ENCODE measurements at places on chromosomes 13 and 19. TPM values are rescaled to one million over a fixed set of nuclear protein-coding genes. Genes with fewer than 3 reads are reported as not detected.
A peak's percentile ranks its signal among the peaks of the same experiment; 100 is the strongest.

The PGLYRP2 gene
- total RNA-seq = not detected

The WDR88 gene
- total RNA-seq = not detected

The SHANK1 gene
- total RNA-seq = not detected

DNA sequence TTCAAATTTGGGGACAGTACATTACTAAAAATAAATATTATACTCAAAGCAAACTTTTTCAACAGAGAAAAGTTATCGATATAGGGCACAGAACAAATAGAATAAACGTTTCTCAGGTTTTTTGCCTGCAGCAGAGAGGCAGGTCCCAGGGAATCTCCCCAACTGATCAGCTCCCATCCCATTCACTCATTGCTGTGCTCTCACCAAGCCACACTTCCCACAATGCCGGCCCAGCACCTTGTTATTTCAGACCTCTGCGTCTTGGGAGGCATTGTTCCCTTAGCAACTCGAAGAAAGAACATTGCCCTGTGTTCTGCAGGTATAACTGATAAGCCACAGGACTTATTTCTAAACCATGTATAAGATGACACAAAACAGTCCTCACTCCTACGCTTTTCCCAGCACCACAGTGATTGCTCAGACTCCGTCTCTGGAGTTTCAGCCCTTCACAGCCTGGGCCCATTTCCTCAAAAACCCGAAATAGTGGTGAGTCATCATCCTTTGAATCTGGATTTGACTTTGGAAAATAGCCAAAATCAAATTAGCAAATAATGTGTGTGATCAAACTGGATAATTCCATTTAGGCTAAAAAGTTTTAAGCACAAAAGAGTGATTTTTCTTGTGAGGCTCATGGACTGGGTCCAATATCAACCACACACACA, 100.4 kb downstream of the DCLK1 start:
- no peak overlapping the region for H3K4me3 ChIP-seq
- no peak for DNase-seq
- no peaks in the 10 kb centered on the region for H3K36me3 ChIP-seq
- no peak overlapping the region for H3K27ac ChIP-seq

DNA sequence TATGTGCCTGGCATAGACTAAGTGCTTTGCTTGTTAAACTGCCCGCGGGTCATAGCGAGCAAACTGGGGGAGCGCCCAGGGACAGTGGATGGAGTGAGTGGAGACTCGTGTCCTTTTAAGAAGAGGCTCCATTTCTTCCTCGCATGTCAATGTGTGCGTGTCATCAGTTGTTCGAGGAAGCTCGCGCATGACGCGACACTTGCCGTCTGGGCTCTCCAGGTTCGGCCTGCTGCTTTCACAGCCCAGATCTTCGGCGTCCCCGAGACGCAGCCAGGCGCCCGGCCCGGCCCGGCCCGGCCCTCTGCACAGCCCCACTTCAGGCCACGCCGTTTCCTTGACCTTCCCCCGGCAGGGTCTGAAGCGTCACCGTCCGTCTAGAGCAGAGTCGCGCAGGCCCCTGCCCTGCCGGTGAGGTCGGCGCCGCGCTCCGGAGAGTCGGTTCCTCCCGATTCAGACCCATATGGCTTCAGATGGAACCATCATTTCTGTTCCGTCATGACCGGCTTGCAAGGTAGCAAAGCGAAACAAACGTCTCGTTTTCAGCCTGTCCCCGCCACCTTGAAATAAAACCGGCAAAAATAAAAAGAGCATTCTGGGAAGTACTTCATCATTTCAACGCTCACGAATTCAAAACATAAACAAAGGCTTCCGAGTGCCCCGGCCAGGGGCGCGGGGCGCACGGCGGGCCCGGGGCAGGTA, 599 bp upstream of the ARHGEF7 start:
- peak overlapping the region; percentile 93 for H3K4me3 ChIP-seq
- peaks cover 13% of the 10 kb centered on the region for H3K4me1 ChIP-seq
- H3K27ac ChIP-seq = peak overlapping the region; percentile 21
- no peak for DNase-seq

DNA sequence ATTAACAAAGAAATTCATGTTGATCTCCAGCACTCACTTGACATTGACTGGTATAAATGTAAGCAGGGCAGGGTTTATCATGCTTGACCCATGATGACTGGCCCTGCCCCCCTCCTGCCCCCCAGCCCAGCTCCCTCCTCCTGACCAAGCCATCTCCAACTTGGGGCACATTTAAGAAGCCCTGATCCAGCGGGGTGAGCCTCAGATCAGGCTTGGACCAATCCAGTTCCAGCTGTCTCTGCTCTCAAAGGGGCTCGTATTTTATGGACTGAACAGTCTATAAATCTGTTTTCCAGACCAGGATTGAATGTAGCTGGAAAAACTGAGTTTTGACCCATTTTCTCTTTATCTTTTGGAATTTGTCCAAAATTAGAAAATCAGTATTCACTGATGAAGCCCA, 100.0 kb downstream of the COL4A1 start:
- no peak overlapping the region for H3K27ac ChIP-seq
- no peak overlapping the region for H3K4me3 ChIP-seq
- H3K4me1 ChIP-seq = peaks cover 2% of the 10 kb centered on the region
- H3K36me3 ChIP-seq = no peaks in the 10 kb centered on the region
- peaks cover 21% of the 10 kb centered on the region for H3K27me3 ChIP-seq

GRCh38 chr19:42193706-42194105, 23.8 kb downstream of the DEDD2 start:
- H3K4me3 ChIP-seq = no peak overlapping the region
- H3K4me1 ChIP-seq = peaks cover 44% of the 10 kb centered on the region
- H3K27ac ChIP-seq = no peak overlapping the region
- no peaks in the 10 kb centered on the region for H3K27me3 ChIP-seq
- H3K36me3 ChIP-seq = peaks cover 4% of the 10 kb centered on the region
- DNase-seq = no peak

DNA sequence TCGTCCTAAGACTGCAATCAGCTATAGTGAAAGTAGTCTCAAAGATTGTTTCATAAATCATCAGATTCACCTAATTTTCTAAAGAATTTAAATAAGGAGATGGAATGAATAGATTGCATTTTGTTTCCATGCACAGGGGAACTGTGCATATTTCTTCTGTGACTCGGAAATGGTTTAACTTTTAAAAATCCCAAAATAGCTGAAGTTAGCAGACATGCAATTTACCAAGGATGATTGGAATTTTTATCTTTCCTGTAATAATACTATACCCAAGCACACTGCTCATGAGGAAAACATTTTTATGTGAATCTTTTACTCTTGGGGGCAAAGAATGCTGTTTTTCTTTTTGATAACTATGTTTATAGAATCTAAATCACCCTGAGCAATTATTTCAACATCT, 15.0 kb upstream of the LMO7 start:
- no peaks in the 10 kb centered on the region for H3K27me3 ChIP-seq
- no peak overlapping the region for H3K27ac ChIP-seq
- H3K4me3 ChIP-seq = no peak overlapping the region
- no peak for DNase-seq
- H3K4me1 ChIP-seq = no peaks in the 10 kb centered on the region

- H3K27ac ChIP-seq = no peak overlapping the region
- peaks cover 4% of the 10 kb centered on the region for H3K4me1 ChIP-seq
- no peak for DNase-seq
- no peak overlapping the region for H3K4me3 ChIP-seq
These were observed 47.7 kb downstream of the FNDC3A start for GRCh38 chr13:49023431-49023830.

GRCh38 chr13:23703246-23703860, 133.1 kb downstream of the TNFRSF19 start:
- no peak for DNase-seq
- H3K4me3 ChIP-seq = no peak overlapping the region
- H3K27me3 ChIP-seq = peaks cover 15% of the 10 kb centered on the region
- H3K27ac ChIP-seq = no peak overlapping the region
- no peaks in the 10 kb centered on the region for H3K36me3 ChIP-seq

DNA sequence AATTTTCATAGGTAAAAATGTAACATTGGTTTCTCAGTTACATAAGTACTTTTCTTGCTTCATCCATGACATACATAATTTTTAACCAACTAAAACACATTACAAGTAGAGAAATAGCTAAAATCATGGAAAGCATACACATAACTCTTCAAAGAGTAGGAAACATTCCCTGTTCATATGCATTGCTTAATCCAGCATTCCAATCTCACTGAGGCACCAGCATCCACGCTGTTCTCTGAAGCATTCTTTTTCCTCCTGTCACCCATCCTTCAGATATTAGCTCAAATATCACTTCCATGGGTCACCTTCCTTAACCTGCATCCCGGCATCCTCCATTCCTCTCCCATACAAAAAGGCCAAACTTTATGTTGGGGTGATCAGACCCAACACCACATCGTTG, 79.1 kb downstream of the ZNF254 start:
- H3K4me3 ChIP-seq = no peak overlapping the region
- no peak for DNase-seq
- H3K27me3 ChIP-seq = no peaks in the 10 kb centered on the region

DNA sequence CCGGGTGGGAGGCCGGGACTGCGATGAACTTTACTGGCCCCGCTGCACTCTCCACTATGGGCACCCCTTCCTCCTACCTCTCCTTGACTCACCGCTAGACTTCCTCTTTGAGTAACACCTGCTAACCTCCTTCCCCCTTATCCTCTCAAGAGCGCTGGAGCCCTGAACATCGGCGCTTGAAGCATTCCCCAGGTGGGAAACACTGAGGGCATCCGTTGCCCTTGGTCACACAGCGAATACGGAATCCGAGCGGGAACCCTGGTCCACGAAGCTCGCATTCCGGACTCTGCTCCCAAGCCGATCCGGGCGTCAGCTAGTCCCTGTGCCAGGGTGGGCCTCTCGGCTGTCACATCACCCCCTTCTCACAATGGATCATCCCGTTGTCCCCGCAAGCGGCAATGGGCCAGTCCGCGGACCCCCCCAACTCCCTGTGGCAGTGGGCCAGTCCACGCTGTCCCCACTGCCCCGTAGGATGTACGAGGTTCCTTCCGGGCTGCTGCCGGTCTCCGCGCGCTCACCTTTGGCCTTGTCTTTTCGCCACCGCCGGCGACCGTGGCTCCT, 4.2 kb downstream of the LIPE start:
- peaks cover 38% of the 10 kb centered on the region for H3K4me1 ChIP-seq
- H3K4me3 ChIP-seq = peak overlapping the region; percentile 98
- peak; percentile 39 for DNase-seq
- H3K27me3 ChIP-seq = no peaks in the 10 kb centered on the region
- H3K27ac ChIP-seq = peak overlapping the region; percentile 95

DNA sequence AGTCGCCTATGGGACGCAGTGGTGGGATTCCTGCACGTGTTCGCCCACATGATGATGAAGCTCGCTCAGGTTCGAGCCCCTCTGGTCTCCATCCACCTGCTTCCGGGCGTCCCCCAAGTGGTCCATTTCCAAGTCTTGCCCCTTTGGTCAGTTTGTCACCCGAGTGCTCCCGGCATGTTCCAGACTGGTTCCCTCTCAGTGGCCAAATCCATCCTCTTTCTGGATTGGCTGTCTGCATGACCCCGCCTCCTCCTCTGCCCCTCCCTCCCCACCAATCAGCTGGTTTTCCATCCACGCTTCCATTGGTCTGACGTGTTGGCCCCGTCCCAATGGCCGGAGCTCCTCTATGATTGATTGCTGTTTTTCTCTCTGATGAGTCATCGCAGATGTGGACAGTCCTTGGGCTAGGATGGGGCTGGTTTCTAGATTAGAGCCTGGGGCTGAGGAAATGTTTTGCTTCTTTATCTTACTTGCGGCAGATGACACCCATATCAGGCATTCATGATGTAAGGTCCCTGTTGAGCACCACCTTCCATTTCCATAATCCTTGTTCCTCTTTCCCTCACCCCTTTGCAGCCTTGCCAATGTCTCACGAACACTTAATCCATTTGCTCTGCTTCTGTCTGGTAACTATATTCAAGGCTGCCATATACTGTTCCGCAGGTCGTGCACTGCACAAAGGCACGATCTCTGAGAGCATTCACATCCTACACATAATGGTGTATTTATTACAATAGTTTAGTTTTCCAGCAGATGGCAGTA, 73.8 kb downstream of the MAP4K1 start:
- no peak for DNase-seq
- peak overlapping the region; percentile 50 for H3K4me3 ChIP-seq
- no peaks in the 10 kb centered on the region for H3K36me3 ChIP-seq

- H3K27me3 ChIP-seq = no peaks in the 10 kb centered on the region
- H3K27ac ChIP-seq = no peak overlapping the region
- H3K36me3 ChIP-seq = no peaks in the 10 kb centered on the region
- no peak for DNase-seq
- H3K4me3 ChIP-seq = peak overlapping the region; percentile 19
These were observed 5.5 kb downstream of the ACP4 start for GRCh38 chr19:50795664-50796073.

DNA sequence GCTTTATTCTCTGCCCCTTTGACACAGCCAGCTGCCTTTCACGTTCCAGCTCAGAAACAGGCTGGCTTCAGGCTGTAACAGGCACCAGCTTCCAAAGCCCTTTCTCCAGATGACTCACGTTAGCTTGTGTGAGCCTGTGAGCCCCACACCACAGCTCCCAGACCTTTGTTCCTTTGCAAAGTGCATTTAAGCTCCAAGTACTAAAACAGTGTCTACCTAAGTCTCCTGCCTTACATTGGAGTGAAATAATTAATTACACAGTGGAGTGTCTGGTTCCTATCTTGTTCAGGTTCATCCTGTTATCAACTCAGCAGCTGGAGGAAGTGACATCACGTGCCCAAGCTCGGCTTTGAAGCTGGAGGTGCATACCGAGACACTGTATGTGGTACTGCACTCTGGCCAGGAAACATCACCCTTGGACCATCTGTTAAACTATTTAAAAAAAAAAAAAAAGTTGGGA, 475.8 kb downstream of the FOXO1 start:
- DNase-seq = peak; percentile 43
- peak overlapping the region; percentile 80 for H3K4me3 ChIP-seq
- no peaks in the 10 kb centered on the region for H3K27me3 ChIP-seq

DNA sequence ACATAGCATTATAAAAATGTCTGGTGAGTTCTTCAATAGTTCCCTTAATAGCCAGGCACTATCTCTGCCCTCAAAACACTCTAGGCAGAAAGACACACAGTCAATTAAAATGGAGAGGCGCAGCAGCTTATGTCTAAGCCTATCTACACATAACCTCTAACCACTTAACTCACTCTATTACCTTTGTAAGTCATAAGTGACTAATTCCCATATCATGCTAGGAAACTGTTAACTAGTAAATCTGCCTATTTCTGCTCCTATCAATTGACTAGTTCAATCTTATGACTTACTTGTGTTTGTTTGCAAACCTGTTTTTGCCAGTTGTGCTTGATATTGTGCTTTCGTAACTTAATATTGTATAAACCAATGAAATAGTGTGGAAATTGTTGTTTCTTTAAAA, 3.2 kb downstream of the CCDC122 start:
- peaks cover 19% of the 10 kb centered on the region for H3K4me1 ChIP-seq
- H3K27ac ChIP-seq = no peak overlapping the region
- no peaks in the 10 kb centered on the region for H3K36me3 ChIP-seq
- no peak for DNase-seq
- no peak overlapping the region for H3K4me3 ChIP-seq

Measured in T-helper 17 cell (primary cell).